ENCODE measurements at places on chromosomes 4 and X.

GRCh38 chrX:52585892-52586291, 68.8 kb downstream of the SSX7 start:
- no peak for DNase-seq

DNA sequence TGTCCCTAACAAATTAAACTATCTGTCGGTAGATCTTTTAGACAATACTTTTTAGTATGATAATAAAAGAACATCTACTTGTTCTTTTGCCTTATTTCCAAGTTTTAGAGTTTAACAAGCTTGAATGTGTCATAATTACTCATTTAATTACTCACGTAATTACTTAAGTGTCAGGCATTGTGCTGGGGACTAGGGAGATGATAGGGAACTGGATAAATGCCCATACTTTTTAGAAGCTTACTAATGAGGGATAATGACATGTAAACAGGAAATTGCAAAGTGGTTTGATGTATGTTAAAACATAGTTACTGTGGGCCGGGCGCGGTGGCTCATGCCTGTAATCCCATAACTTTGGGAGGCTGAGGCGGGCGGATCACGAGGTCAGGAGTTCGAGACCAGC, 158.3 kb downstream of the DMD start:
- DNase-seq = no peak

DNA sequence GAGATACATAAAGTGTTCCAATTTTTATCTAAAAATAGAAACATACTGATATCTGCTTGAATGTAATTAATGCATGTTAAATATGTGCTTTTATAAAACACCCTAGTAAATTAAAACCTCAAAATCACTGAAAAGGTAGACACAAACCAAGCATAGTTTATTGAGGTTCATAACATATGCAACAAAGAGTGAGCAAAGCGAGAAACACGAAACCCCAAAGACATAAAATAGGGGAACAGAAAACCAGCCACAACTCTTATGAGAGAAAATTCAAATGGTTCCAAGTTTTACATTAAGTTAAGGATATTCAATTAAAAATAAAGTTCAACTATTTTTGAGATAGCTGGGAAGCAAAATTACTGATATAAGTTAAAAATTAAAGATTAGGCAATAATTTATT, 336.4 kb upstream of the AGA start:
- DNase-seq = no peak

DNA sequence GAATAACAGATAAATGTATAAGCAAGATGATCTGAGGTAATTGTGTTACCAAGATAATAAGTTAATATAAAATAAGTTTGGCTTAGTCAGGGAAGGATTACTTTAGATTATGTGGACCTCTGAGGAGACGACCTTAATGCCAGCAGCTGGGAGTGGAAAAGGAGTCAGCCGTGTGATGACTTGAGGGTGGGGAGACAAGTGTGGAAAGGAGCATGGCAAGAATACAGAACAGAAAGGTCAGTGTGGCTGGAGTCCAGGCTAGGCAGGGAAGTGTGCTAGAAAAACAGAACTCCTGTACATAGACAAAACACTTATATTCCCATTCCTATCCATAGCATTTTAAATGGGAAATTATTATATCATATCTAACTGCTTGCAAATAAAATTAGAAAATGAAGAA, 138.8 kb downstream of the PDLIM5 start:
- DNase-seq = no peak

DNA sequence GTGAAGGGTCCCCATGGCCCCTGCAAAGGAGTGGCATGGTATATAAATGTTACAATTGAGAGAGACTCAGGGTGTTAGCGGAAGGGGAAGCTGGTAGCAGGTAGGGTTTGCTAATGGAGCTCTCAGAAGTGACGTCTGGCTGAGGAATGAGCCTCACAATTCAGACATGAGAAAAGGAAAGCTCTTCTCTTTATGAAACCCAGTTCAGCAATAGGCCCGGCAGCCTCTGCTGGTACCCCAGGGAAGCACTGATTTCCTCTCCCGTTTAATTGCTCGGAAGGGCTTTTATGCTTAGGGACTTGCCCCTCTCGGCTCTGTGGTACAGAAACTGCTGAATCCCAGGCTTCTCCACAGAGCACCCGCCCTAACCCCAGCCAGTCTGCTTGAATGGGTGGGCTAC, 19.4 kb upstream of the AFAP1 start:
- DNase-seq = no peak

DNA sequence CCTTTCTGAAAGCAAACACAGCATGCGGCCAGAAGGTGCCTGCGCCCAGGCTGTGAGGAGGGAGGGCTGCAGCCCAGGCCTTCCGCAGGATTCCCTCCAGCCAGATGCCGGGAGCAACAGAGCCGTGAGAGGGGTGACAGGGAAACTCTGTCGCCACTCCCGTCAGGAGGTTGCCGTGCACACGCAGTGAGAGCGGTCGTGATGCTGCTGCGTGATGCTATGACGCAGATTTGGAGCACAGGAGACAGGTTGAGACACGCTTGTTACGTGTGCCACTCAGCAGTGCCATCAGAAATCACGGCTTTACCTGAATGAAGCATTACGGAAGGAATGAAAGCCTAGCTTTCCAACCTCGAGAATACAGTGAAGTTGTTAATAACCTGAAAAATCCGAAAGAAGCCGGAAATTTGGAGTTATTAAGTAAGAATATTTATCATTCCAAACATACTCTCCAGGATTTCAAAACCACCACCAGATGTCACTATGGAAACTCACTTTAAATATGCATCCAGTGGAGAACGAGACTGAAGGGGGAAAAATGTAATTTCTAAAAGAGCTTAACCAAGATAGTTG, 54.4 kb downstream of the FAT1 start:
- peak; percentile 30 for DNase-seq

DNA sequence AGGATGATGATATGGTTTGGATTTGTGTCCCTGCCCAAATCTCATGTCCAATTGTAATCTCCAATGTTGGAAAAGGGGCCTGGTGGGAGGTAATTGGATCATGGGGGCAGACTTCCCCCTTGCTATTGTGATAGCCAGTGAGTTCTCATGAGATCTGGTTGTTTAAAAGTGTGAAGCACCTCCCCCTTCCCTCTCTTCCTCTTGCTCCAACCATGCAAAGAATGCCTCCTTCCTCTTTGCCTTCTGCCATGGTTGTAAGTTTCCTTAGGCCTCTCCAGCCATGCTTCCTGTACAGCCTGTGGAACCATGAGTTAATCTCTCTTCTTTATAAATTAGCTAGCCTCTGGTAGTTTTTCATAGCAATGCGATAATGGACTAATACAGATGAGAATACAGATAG, 19.7 kb upstream of the ALG13 start:
- DNase-seq = peak; percentile 53

DNA sequence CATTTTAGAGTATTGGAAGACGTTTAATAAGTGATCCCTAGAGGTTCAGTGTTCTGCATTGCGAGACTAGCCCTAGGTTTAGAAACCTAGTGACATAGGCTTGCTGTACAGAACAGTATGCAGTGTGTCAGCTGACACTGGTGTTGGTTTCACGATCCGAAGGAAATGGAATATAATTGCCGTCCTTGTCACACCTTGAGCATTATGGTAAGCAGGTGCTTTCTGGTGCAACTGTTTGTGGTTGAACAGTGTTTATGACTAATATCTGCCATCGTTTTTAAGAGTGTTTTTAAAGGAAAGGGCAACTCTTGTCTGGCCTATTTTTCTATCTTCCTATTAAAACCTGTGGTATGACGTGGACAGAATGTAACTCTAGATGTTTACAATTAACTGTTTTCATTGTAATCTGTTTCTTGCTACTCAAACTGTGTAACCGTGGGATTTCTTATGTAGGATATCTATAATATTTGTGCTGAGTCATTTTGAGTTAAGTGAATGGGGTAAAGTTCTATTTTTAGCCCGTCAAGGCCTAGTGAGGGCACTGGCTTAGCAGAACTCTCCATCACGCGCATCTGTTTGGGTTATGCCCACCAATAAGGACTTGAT, 53.8 kb upstream of the TBC1D14 start:
- DNase-seq = peak; percentile 60

DNA sequence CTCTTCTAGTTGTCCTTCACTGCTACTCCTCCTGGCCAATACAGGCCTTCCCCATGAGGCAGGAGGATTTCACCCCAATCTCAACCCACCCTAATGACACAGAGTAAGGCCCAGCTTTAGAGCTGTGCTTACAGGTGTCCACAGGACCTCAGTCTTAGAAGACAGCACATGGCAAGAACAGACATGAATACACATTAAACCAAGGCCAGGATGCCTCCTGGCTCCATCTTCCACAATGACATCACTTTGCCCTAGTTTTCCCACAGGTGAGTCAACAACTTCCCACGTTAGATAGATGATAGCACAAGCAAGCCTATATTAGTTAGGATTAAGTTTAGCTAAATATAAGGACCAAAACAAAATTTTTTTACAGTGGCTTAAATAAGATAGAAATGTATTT, 63.8 kb upstream of the NOCT start:
- no peak for DNase-seq

- peak; percentile 8 for DNase-seq
Measured at GRCh38 chr4:163048447-163048846, 118.2 kb downstream of the NAF1 start.

DNA sequence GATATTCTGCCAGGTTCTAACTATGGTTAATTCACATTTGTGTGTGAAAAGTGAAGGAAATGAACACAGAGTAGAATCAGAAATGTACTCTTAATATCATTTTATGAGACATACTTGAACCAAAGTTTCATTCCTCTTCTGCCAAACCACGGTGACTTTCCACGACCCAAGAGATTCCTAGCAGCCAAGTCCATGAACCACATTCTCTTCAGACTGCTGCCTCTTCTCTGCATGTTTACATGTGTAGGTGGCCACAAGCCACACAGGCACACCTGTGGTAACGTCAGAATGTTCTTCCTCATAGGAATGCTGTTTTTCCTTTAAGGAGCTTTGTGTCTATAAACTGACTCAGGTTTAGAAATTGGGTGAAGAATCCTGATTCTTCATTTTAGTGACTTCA, 1411.2 kb downstream of the RAPGEF2 start:
- DNase-seq = no peak

- DNase-seq = no peak
Measured at GRCh38 chr4:8591626-8592365, 769 bp upstream of the CPZ start.

DNA sequence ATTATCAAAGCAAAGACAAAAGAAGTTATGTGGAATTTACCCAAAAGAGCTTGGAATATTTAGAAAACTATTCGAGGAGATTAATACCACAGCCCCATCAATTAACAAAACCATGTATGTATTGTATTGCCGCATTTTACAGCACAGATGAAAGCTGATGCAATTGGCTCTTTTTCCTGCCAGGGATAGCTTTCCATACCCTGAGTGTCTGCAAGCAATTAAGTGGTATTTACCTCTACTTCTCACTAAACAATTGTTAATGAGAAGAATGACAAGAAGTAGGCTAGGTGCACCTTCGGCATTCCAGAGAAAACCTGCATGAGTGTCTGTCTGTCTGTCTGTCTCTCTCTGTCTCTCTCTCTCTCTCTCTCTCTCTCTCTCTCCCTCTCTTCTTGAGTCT, 219.5 kb downstream of the PAPSS1 start:
- no peak for DNase-seq

DNA sequence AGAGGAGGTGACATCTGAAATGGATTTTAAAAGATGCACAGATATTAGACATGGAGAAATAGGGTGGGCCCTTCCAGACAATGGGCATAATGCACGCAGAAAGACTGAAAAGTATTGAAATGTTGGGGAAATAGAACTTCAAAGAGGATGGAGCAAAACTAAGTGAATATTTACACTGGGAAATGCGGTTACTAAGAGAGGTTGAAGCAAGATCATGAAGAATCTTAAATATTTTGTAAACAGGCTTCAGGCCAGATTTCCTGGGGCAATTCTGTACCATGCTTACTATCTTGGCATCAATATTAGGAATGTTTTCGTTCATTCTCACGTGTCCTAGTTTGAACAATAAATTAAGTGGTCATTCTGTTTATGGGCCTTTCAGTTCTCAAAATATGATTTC, 216.3 kb downstream of the ADAMTS3 start:
- DNase-seq = no peak

GRCh38 chrX:41664375-41664901, 24.3 kb upstream of the GPR34 start:
- no peak for DNase-seq
